ENCODE measurements at places on chromosomes 3 and 15.
A peak's percentile ranks its signal among the peaks of the same experiment; 100 is the strongest.

- DNase-seq: no peak
Observed at GRCh38 chr3:139978966-139979365, 44.0 kb downstream of the CLSTN2 start.

DNA sequence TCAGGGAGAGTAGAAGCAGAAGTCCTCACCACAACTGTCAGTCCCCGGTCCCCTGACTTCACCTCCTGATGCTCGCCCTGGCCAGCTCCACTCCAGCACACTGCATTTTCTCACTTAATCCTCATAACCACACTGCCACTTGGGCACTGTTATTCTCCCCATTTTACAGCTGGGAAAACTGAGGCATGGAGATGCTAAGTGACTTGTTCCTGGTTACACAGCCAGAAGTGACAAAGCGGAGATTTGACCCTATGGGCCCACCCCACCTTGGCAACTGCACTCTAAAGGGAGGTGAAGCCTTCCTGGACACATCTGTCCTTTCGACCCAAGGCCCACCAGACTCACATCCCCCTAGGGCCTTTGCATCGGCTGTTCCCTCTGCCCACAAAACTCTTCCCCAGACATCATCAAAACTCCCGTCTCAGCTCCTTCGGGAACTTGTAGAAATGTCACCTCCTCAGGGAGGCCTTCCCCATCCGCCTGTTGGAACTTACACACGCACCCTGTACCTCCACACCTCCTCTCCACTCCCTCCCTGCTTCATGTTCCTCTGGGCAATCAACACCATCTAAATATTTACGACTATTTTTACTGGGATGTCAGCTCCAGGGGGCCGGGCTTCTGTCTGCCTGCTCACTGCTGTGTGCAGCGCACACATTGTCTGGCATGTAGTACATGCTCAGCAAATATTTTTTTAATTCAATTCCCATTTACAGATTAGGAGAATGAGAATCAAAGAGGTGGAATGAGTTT is 3.1 kb downstream of the GRIP2 start:
- peak; percentile 37 for DNase-seq

DNA sequence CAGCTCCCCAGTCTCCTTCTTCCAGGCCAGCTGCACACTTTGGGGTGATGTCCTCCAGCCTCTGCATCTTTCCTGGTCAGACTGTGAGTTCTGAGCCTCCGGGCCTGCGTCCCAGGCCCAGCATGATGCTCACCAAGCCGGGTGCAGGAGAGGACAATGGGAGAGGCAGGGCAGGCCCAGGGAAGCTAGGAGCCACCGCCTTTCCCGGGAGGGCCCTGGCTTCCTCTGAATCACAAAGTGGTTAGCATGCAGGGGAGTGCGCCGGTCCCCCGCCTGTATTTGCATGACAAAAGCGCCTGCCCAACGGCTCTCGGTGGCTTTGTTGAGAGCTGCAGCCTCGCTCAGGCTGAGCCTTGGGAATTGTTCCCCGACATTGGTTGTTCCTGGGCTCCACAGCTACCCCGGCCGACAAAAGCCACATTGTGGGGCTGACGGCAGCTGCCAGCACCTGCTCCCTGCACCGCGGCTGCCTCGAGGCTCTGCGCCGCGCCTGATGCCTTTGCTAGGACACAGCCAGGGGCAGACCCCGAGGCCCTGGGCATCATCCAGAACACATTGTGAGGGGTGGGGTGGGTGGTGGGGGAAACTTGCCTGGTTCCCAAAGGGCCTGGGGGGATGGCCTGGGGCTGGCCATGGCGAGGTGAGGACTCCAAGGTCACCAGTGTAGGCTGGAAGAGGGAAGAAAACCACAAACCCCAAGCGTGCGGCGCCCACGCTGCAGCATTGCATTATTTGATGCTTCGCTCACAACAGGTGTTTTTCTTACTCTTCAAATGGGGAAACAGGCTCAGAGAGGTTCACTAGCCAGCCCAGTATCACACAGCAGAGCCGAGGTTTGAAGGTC is 20.0 kb upstream of the KLF13 start:
- DNase-seq: no peak

- no peak for DNase-seq
Observed at GRCh38 chr3:123871946-123872345, 12.2 kb downstream of the MYLK start.

DNA sequence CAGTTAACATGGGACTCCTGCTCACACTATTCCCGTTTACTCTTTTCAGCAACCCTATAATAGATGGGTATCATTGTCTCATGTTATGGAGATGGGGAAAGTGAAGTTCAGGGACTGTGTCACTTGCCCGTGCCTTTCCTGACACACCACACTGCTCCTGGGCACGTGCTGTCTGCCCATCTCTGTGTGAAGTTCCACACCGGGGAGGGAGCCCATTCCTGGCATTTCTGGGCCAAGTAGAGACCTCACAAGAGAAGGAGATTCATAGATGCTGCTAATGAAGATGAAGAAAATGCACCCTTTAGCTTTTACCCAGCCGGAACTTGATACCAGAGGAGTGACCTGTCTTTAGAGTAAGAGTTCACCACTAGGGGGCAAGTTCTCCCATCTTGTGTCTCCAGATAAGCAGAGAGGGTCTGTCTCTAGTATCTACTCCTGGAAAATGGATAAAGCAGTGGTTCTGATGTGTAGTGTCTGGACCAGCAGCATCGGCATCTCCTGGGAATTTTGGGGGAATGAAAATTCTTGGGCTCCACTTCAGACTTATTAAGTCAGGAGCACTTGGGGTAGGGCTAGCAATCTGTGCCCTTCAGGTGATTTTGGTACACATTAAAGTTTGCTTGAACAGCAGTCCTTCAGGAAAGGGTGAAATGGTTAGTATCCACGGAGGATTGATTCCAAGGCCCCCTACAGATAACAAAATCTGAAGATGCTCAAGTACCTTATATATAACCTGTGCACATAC is 2.0 kb upstream of the TOPBP1 start:
- no peak for DNase-seq

- no peak for DNase-seq
Observed at GRCh38 chr15:33153548-33153947, 41.0 kb downstream of the FMN1 start.

GRCh38 chr3:33141006-33141405 is 27.2 kb downstream of the CRTAP start:
- DNase-seq: no peak

GRCh38 chr3:48038971-48039481 is 22.8 kb upstream of the MAP4 start:
- no peak for DNase-seq

GRCh38 chr3:12627370-12627769 is 36.5 kb downstream of the RAF1 start:
- no peak for DNase-seq

- DNase-seq: no peak
Observed at GRCh38 chr15:49530092-49530491, 90.5 kb downstream of the FAM227B start.

- DNase-seq: no peak
Observed at GRCh38 chr3:133746712-133747066, 496 bp downstream of the TF start.

- no peak for DNase-seq
Observed at GRCh38 chr3:51382947-51383578, 2.0 kb upstream of the MANF start.

- no peak for DNase-seq
Observed at GRCh38 chr3:197181741-197182140, 116.7 kb downstream of the DLG1 start.

DNA sequence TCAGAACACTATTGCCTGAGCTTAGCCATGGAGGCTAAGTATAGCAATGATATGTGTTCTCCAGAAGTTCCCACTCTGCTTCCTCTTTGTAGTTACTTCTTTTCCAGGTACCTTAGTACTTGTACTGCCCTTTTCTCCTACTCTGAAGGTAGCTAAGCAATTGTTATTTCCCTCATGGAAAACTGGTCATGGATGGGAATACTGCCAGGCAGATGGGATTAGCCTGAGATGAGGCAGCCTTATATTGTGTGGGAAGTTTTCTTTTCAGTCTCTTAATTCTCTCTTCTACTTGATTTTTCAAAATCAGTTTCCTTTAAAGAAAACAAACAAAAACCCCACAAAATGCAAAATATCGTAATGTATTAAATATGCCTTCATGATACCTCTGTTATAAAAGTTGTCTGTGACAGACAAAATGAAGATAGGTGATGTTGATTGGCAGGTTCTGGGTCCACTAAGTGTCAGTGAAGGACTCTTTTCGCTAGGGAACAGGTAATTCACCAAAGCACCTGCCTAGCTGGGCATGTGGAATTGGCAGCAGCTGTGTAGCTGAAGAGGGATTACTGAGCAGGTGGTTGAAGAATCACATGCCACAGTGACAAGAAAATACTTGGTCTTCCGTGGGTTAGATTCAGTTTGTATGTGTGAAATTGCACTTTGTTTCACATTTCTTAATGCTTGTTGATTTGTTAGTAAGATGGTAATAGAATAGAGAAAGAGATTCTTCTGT is 4.1 kb downstream of the ZNF609 start:
- no peak for DNase-seq

DNA sequence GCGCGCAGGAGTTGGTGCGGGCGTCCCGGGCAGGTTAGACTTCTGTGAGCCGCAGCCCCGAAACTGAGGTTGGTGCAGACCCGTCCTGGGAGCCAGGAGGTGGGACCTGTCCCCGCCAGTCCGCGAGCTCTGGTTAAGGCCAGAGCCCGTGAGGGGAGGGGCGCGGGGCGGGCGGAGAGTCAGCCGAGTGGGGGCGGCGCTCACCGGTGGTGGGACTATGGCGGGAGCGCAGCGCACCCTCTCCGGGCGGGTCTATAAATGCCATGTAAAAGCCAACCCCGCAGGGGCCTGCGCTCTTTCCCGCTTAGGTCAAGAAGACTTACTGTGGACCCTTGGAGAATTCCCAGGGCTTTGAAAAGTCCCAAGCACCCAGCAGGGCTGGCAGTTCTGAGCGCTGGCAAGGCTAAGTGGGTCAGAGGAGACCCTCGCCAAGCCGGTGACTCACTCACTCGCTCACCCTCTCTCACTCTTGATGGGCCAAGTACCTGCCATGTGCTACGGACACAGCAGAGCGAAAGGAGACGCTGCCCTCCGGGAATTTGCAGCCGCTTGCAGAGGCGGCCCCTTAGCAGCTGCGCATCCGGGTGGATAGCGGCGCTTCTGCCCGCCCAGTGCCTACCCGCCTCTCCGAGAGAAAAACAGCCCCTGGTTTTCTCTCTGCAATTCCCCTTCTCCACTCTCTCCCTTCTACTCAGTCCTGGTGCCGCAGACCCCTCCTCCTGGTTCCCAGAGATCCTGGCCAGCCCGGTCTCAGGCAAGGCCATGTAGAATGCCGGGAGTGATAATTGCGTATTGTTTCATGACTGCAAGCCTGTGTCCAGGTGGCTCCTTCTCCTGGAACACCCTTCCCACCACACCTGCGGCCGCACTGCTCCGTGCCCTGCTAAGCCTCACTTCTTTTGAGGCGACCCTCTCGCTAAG is at the start of gene ALDH1L1:
Gene ALDH1L1 (minus strand): TSS at position 110 of the 921 bp plus-strand sequence. CDS start 19,607 bp downstream, outside the sequence.
- no peak for DNase-seq

DNA sequence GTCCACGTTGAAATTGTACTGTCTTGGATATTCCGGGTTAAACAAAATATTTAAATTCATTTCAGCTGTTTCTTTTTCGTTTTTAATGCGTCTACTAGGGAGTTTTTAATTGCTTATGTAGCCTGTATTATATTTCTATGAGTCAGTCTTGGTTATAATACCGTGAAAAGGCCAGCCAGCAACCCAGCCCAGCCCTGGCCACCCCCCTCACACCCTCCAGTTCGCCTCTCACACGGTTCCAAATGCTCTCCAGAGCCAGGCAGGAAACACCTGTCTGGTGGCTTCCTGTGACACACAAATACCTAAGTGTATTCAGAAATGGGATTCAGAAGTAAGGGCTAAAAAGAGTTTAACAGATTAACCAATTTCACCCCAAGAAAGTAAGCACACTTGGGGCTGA is 4.4 kb downstream of the SH3BP5 start:
- no peak for DNase-seq

DNA sequence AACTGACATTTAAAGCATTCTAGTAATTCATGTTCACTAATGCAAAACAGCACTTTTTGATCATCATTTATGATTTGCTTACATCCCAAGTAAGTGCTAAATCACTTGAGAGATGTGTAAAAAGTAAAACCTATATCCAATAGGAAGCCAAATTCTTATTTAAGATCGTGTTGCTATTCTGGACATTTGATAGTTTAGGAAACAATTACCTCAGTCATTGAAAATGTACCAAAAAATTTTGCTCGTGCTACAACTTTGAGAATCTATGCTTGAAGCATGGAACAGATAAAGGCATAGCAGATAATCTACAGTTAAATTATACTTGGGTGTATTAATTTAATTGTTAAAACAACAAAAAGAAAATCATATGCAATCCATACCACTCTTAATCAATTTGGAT is 571.6 kb upstream of the NR2F2 start:
- no peak for DNase-seq

GRCh38 chr3:14323401-14324223 is 78.8 kb upstream of the SLC6A6 start:
- DNase-seq: peak; percentile 84

- no peak for DNase-seq
Observed at GRCh38 chr3:80285388-80285787, 517.6 kb upstream of the ROBO1 start.

- no peak for DNase-seq
Observed at GRCh38 chr15:64869501-64869900, 27.8 kb downstream of the PLEKHO2 start.

- peak; percentile 67 for DNase-seq
Observed at GRCh38 chr3:180828001-180828720, 84.3 kb upstream of the FXR1 start.

GRCh38 chr3:169657351-169658124 is 6.0 kb downstream of the MECOM start:
- DNase-seq: no peak

GRCh38 chr3:101995371-101996046 is 146.2 kb downstream of the NFKBIZ start:
- DNase-seq: no peak

Measured in spleen (tissue), 13 donors.